ENCODE measurements at places on chromosomes 1 and 21.

DNA sequence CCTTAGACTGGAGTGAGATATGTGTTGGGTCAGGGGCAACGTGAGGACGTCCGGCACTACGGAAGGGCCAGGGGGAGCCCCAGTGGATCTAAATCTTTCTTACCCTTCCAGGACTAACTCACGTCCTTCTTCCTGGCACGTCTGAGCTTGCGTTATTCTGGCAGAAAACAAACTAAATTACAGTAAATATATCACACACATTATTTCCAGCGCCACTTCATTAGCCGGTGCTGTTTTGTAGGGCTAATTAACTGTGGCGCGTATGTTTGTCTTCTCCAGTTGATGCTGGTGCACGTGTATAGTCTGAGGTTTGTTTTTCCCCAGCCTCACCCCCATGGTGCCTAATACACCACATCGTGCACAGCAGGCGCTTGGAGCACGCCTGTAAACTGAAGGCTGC, 59.2 kb downstream of the TLR5 start:
- no peak for DNase-seq

- DNase-seq: no peak
Measured at GRCh38 chr1:17777330-17777729, 22.2 kb downstream of the ACTL8 start.

- DNase-seq: no peak
Measured at GRCh38 chr1:176691251-176692228, 228.6 kb downstream of the PAPPA2 start.

GRCh38 chr1:172112576-172112975, 271.3 kb downstream of the DNM3 start:
- DNase-seq: peak; percentile 4

GRCh38 chr1:77639557-77640069, 42.8 kb downstream of the ZZZ3 start:
- DNase-seq: no peak

DNA sequence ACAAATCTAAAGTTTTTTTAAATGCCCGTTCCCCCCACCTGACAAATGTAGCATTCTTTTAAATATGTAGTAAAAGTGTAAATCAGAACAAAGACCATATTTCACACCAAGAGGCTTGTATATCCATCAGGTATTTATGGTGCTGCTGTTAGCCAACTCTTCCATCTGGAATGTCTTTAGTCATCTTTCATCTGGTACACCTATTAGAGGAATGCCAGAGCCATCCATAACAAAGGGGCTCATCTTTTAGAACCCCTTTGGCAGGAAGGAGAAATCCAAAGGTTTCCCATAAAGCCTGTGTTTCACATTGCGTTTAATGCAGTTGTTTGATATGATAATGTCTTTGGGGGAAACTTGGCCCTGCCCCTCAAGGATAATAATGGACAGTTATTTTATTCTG, 79.3 kb upstream of the C1orf87 start:
- no peak for DNase-seq

- no peak for DNase-seq
Measured at GRCh38 chr1:167328306-167328815, 107.7 kb downstream of the POU2F1 start.
